ENCODE measurements at places on chromosomes 6 and 20. TPM values are rescaled to one million over a fixed set of nuclear protein-coding genes. Genes with fewer than 3 reads are reported as not detected.
A peak's percentile ranks its signal among the peaks of the same experiment; 100 is the strongest.

The ANGPT4 gene
- total RNA-seq: not detected

The CST7 gene
- 10.7 TPM for total RNA-seq

The VSX1 gene
- total RNA-seq: not detected

The ENPP4 gene
- total RNA-seq: 6.0 TPM

The ECT2L gene
- total RNA-seq: not detected

The PLN gene
- total RNA-seq: not detected

The TMC2 gene
- not detected for total RNA-seq

The RFX6 gene
- total RNA-seq: not detected

The FAM83C gene
- not detected for total RNA-seq

The ABRACL gene
- 92.5 TPM for total RNA-seq

The HCRTR2 gene
- total RNA-seq: not detected

The LPA gene
- total RNA-seq: not detected

The SOX18 gene
- total RNA-seq: not detected

DNA sequence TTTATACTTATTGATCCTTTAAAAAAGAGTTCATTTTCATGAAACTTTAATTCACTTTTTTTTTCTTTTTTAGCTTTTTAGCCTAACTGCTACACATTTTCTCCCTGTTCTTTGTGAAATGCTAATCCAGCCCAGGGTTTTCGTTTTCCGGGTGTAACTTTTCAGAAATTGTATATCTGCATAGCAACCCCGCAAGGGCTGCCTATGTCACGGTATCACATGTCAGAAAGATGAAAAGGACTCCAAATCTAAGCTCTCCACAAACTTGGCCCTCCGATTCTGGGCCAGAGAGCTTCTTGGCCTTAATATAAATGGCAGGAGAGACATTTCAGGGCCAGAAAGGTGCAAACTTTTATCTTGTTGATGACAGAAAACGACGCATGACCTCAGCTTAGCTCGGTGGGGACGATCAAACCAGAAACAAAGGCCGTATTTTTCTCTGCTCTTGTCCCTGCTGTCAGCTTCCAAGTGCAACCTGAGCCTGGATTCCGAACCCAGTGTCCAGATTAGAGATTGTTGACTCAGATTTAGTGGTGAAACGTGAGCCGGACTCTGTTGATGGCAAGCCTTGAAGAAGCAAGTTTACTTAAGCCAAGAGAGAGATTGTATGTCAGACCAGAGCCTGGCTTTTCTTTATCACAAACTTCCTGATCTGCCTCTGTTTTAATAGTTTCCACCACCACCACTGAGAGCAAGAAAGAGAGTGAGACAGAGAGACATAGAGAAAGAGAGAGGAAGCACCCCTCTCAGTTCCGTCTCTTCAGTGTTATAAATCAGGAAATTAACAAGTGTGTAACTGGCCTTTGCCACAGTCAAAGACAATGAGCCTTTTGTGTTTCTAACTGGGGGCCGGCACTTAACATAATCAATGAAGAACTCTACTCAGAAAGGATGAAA, 157.8 kb downstream of the SCML4 start:
- DNase-seq: no peak

GRCh38 chr6:69918813-69919475, 52.6 kb downstream of the COL19A1 start:
- DNase-seq: no peak

DNA sequence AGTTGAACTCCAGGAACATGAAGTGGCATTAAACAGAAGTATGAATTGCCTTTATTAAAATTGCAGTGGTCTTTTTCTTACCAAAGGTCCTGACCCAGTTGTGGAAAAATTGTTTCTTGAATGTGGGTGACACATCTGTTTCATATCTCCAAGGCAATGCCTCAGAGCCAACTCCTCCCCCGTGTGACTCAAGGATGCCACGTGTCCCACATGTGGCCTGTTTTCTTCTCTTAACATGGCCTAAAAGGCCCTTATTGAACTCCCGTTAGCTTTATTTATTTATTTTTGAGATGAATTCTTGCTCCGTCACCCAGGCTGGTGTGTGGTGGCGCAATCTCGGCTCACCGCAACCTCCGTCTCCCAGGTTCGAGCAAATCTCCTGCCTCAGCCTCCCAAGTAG, 128.4 kb upstream of the ESR1 start:
- DNase-seq: peak; percentile 69

DNA sequence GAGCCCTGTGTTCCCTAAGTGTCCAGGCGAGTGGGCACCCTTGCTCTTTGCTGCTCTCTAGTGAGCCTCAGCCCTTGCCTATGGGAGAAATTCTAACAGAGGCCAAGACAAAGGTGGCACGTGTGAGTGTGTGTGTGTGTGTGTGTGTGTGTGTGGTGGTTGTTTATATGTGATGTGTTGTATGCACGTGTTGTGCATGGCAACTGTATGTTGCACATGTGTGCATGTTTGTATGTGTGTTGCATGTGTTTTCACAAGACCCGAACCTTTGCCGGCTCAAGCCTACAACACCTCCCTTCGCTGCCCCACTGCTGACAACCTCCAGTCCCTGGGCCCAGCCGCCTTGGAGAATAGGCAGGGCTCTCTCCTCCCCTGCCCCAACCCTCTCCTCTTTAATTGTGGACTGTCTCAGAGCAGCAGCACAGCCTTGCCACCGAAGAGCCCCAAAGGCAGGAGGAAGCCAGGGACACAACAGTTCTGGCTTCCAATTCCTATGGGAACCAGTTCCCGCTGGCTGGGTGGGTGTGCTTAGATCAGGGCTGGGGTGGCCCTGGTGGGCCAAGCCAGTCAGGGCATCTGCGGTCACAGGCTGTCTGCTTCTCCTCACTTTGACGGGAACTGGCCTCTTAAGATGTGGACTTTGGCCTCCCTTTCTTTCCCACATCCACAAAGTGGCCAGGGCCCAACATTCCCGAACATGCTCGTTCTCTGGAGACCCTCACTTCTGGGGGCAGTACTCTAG, 2.7 kb downstream of the KCNK16 start:
- no peak for DNase-seq

DNA sequence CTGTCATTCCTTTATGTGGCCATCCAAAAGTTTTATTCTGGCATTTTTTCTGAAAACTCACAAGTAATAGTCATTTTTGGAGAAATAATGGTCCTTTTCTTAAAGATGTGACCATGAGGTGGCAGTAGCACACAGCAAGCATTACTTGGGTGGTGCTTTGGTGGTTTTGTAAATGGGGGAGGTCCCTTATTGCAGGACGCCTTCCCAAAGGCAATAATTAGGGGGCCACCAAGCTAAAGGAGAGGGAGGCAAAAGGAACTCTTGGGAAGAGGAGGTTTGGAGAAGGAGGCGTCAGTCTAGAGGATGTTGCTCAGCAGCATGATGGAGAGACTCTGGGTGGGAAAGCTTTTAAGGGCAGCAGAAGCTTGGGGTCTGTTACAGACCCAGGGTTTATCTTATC, 422.6 kb upstream of the MMS22L start:
- no peak for DNase-seq

DNA sequence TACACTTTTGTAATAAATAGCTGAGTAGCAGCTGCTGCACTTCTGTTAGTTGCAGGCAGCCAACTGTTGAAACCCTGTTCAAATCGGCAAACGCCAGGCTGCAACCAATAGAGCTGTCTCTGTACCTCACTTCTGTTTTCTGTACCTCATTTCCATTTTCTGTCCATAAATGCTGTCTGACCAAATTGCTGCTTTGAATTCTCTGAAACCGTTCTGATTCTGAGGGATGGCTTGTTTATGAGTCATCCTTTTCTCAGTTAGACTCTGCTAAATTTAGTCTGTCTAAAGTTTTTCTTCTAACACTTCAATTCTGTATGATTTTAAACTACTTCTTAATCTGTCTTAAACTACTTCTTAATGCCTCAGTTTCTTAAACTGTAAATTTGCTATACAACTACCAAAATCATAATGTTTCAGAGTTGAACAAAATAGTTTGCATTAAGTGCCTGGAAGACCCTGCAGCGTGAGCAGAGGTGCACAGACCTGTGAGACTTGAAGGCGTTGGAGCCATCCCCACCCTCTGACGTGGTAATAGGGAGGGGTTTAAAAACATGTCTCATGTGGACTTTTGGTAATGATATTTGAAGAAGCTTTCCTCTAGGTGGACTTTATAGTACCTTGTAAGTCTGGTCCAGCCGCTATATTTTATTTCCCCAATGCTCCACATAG, 9.6 kb downstream of the BTNL2 start:
- DNase-seq: no peak

GRCh38 chr6:89371849-89372505, 19.5 kb upstream of the UBE2J1 start:
- DNase-seq: peak; percentile 88

DNA sequence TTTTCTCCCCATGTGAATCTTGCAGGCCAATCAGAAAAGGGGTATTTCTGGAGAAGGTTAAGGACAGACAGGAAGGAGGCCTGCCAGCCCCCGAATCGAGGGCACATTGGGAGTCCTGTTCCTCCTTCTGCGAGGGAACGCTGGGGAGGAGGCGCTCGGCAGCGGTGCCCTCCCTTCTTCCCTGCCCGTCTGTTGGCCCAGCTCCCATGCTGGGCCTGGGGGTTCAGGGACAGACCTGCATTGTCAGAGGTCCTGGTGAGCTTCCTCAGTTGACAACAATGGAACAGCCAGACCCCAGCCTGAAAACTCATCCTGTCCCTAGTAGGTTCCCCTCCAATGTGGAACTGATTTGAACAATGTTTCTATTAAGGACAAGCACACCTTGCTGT, 15.1 kb upstream of the SYNJ2 start:
- no peak for DNase-seq

DNA sequence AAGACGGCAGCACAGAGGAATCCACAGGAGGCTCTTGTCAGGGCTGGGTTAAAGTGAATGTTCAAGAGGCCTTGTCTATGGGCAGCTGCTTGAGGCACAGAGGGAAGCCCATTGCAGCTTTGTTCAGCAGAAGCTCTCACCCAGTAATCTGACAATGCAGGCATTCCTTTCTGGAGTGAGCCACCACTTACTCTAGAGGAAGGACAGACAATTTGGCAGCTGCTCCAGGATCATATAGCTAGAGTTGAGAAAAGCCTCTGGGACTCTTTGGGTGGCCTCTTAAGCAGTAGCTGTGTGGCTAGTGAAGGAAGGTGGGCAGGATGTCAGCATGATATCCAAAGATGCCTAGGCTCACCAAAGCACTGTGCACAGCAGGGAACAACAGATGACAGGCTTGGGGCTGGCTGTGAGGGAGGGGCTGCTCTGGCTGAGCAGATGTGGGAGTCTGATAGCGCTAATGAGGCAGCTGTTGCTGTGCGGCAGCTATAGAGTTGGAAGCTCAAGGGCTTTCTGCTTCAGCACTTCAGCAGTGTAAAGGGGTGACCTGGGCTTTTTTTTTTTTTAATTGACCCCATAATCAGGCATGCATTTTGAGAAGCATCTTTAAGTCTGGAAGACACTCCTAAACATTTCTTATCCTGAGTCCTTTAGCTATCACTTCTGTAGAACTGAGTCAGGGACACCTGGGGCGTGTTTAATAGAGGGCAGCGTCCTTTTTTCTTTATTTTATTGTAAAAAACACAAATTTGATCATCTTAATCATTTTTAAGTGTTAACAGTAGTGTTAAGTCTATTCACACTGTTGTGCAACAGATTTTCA, 27.2 kb downstream of the CMTR1 start:
- no peak for DNase-seq

- no peak for DNase-seq
Observed at GRCh38 chr6:89116702-89117101, 1.2 kb downstream of the SRSF12 start.

GRCh38 chr6:39791311-39791710, 865 bp upstream of the DAAM2 start:
- no peak for DNase-seq

DNA sequence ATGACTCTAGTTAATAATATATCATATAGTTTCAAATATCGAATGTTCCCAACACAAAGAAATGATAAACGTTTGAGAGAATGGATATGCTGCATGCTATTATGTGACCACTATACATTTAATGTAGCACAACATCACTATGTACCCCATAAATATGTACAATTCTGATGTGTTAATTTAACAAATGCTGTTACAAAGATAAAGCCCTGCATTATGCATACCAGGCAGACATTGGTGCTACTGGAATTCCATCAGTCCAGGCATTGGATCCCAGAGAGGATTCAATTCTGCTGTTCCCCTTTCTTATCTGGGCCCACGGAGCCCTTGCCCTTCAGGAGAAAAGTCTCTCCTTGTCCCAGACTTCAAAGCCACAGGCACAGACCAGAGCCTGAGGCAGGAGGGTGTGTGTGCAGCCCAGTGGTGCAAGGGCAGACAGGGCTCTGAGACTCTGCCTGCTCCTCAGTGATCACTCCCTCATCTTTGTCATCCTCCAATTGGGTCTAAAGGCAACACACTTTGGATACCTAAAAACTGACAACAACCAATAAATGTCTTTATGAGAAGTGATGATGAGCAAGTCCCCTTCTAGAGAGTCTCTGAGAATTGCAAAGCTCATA, 45.2 kb downstream of the PSMG4 start:
- DNase-seq: no peak

- DNase-seq: no peak
Observed at GRCh38 chr20:63425846-63426485, 46.5 kb downstream of the KCNQ2 start.

- peak; percentile 5 for DNase-seq
Observed at GRCh38 chr6:84222426-84222825, 5.0 kb downstream of the CEP162 start.

GRCh38 chr6:4916954-4917561, 86.8 kb downstream of the RPP40 start:
- DNase-seq: no peak

Measured in activated CD4-positive, alpha-beta T cell treated with anti-CD3 and anti-CD28 coated beads for 36 hours (primary cell).